Right renal pelvis (tissue), 4 donors: ENCODE measurements at places on chromosomes 1 and 21.

DNA sequence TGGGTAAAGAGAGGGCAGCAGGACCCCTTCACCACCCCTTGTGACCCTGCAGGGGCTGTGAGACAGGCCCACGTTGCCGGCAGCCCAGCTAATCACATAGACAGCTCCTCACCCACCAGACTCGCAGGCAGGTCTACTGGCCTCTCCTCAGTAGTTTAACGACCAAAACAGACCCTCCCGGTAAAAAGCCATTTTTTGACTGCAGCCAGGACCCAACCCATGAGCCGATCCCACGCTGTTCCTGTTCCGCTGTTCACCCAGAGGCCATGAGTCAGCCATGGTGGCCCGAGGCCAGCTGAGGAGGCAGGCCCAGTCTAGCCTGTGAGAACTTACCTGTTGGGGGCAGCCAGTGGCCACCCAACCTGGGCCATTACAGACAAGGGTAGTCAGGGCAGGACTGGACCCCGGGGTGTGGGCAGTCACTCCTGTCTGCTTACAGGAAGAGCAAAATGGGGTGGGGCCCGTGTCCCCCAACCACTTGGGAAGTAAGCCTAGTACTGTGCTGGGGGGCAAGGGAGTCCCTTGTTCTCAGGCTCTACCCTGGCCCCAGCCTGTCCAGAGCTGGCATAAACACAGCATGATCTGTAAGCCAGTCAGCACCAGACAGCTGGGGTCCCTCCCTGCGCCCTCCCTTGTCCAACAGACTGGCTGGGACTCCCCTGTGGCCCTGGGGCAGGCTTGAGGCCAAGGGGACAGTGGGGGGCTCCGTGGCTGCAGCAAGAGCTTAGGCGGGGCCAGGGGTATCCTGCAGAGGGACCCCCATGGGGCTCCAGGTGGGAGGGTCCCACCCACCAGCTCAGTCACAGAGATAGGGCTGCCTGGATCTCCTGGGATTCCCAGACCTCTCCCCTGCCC is 61.9 kb downstream of the WNT9A start:
- no peak for DNase-seq

DNA sequence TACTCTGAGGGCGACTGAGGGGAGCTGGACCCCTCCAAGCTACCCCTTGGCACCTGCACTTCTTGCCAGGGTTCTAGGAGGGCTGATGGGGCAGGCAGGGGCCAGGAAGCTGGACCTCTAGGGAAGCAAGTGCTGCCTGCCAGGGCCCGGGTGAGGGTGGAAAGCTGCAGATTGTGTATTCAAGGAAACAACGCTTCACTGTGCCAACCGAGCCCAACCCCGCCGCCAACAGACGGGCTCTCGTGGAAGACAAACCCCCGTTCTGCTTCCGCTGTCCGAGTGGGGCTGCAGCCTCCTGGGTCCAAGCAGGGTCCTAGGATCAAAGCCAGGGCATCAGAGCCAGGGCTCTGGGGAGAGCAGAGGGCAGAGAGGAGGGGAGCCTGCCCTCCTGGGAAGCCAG is 3.2 kb downstream of the EFHD2 start:
- no peak for DNase-seq

DNA sequence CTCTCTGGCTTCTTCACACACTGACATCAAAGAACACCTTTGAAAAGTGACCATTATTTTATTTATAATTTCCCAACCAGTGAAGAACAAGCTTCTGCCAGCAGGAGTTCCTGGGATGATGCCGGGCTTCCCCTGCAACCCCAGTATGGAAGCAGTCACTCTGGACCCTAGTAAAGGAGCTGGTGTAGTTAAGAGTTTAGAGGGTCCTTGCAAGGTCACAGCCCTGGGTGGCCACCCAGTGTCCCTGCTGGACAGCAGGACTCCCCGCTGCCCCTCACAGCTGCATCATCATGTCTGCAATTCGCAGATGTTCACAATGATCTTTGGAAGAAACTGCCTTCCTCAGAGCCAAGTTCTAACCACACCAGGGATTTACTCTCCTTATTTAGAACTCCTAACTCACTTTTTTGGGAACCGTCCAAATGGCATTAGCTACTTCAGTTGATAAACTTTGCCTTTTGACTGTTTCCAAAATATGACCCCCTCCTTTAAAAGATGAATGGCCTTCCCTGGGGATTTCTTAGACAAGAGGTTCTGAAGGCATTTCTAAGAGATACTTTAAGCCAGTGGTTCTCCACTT is 90.6 kb downstream of the HIVEP3 start:
- no peak for DNase-seq

DNA sequence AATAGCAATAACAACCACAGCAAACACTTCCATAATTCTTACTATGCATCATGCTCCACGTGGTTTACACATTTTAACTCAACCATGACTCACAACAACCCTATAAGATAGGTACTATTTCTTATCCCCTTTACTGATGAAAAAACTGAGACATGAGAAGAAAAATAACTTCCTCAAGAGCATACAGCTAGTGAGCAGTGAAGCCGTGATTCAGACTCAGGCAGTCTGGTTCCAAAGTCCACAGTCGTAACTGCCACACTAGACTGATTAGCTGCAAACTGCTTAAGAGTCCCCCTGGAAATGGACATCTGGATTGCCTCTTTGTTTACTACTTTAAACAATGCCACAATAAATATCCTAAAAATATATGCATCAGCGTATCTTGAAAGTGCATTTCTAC is 55.7 kb downstream of the PLD5 start:
- no peak for DNase-seq

DNA sequence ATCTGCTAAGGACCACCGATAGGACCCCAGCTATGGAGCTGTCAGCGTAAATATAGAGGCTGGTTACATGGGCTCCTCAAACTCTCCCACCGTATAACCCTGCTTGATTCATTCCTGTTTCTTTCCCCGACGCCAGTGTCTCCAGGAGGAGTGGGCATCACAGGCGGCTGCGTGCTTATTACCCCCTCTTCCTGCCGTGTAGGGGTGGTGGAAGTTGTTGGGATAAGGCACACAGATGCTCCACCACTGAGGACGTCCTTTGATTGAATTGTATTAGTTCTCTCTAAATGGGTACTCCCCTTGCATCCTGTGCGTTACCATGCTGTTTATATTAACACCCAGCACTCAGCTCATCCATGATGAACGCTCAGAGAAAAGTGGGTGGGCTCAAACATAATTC is 104.6 kb downstream of the ZBTB18 start:
- DNase-seq: no peak

DNA sequence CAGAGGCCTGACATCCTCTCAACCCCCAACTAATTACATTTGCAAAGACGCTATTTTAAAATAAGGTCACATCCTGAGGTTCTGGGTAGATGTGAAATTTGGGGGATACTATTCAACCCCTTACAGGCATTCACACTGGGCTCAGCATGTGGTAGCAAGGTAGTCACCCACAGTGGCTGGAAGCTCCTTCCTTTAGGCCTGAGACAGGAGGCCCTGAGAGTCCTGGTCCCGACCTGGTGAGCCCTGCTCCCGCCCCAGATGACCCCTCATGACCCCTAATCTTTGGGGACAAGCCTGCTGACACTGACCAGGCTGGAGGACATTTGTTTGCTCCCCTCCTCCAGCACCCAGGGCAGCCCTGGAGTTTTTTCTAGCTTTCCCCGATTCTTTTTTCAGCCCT is 225.9 kb downstream of the DYRK1A start:
- DNase-seq: no peak

- DNase-seq: no peak
Observed at GRCh38 chr1:94922761-94923331, 4.1 kb downstream of the CNN3 start.

GRCh38 chr21:33642896-33643657 is 776 bp downstream of the ITSN1 start:
- no peak for DNase-seq

GRCh38 chr21:37365517-37366481 is 774 bp upstream of the DYRK1A start:
- peak; percentile 65 for DNase-seq

DNA sequence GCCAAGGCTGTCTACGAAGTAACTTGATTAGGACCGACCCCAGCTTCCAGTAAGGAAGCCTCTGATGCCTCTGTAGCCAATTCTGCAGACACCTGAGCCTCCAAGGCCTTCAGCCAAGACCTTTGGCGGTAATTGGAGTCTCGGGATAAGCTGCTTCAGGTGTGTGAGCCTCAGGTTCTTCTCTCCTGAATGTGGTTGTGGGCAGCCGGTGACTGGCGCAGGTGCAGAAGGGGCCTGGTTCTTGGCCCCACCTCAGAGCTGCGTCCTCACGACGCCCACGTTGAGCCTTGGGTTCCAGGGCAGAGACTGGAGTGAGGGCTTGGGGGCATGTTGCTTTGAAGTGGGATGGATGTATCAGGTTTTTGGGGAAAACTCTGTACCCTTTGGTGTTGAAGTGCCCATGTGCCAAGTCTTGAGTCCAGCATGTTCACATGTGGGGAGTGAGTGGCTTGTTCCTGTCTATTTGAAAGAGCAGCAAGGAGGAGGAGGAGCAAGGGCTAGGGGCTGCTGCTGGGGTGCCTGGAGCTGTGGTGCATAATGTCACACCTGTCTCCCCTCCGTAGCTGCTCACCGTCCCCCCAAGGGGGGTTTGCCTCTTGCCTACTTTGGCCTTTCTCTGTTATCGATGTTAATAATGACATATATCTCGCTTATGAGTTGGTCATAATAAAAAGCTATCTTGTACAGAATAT is 1.4 kb downstream of the PSEN2 start:
- DNase-seq: no peak

DNA sequence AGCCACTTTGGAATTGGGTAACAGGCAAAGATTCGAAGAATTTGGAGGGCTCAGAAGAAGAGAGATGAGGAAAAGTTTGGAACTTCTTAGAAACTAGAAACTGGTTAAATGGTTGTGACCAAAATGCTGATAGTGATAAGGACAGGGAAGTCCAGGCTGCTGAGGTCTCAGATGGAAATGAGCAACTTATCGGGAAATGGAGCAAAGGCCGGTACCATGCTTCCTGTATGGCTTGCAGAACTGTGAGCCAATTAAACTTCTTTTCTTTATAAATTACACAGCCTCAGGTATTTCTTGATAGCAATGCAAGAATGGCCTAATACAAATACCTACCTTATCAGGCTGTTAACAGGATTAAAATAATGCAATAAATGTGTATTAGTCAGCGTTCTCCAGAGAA is 9.4 kb upstream of the TLR5 start:
- no peak for DNase-seq

- DNase-seq: no peak
Observed at GRCh38 chr1:64884261-64885040, 81.9 kb downstream of the JAK1 start.

DNA sequence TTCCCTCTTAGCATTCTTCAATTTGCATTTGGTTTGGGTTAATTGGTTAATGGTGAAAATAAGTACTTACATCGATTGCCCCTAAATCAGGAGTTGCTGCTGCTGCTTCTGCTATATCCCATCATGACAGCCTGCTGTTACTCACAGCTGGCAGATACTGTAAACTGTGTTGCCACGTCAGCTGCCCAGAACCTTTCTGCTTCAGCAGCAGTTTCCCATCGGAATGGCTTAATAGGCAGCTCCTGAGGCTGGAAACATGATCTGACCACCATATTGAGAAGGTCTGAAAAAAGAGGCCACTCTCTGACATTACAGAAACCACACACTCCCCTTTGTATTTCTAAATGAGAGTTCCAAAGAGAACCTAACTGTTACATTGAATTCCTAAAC is 14.3 kb upstream of the SEC16B start:
- DNase-seq: peak; percentile 57

- DNase-seq: no peak
Observed at GRCh38 chr1:111219557-111220286, 7.8 kb upstream of the CHI3L2 start.
